Central memory CD8-positive, alpha-beta T cell (primary cell): ENCODE measurements at places on chromosomes 5 and 9.

DNA sequence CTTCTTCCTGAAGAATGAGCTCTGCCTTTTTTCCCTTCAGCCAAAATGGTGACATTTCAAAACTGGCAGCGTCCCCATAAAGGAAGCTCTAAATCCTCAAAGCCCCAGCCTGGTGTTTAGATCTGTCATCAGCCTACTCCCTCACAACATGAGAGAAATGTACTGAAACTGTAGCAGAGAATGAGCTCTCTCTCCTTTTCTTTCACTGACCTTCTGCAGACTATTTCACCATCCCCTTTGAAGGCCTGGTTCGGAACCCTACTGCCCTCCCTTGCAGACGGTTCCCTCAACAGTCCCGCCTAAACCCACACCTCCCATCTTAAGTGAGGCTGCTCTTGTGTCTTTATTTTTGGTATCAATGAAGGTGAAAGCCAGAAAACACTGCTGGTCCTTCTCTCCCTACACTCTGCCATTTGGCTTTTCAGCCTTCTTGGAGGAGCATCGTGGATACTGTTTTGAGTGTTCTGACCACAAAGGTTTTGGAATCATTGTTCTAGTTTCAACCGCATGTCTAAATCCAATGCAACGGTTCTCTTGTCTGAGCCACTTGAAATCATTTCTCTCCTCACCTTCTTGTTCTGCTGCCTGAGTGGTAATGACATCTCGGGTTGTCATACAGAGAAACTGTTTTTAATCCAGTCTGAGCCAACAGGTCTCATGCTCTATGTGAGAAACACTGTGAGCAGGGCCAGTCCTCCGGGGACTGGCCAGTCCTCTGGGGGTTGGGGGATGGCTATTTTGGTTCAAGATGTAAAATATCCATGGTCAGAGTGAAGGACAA lies 39.0 kb downstream of the ITK start:
- H3K4me3 ChIP-seq = peak overlapping the region; percentile 40
- peak overlapping the region; percentile 95 for H3K27ac ChIP-seq
- DNase-seq = no peak
- no peaks in the 10 kb centered on the region for H3K27me3 ChIP-seq
- peaks cover 81% of the 10 kb centered on the region for H3K36me3 ChIP-seq
- peaks cover 76% of the 10 kb centered on the region for H3K4me1 ChIP-seq

- H3K36me3 ChIP-seq = no peaks in the 10 kb centered on the region
- H3K27me3 ChIP-seq = peaks cover 10% of the 10 kb centered on the region
- no peaks in the 10 kb centered on the region for H3K4me1 ChIP-seq
- no peak for DNase-seq
- no peak overlapping the region for H3K4me3 ChIP-seq
Observed at GRCh38 chr9:116539549-116539948, 147.6 kb upstream of the TRIM32 start.

DNA sequence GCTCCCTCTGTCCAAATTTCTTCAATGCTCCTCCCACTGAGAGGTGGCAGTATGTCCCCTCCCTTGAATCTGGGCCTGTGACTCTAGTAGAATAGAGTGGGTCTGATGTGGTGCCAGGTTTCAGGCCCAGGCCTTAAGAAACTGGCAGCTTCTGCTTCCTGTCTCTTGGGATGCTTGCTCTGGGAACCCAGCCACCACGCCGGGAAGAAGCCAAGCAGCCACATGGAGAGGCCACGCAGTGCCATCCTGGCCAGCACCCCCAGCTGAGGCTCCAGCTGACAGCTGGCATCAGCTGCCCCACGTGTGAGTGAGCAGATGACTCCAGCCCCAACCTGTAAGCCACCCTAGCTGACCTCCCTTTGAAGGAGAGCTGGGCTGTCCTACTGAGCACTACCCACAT lies 7.3 kb upstream of the TSPAN17 start:
- H3K4me1 ChIP-seq = peaks cover 3% of the 10 kb centered on the region
- no peak overlapping the region for H3K27ac ChIP-seq
- H3K4me3 ChIP-seq = no peak overlapping the region
- peaks cover 4% of the 10 kb centered on the region for H3K36me3 ChIP-seq

DNA sequence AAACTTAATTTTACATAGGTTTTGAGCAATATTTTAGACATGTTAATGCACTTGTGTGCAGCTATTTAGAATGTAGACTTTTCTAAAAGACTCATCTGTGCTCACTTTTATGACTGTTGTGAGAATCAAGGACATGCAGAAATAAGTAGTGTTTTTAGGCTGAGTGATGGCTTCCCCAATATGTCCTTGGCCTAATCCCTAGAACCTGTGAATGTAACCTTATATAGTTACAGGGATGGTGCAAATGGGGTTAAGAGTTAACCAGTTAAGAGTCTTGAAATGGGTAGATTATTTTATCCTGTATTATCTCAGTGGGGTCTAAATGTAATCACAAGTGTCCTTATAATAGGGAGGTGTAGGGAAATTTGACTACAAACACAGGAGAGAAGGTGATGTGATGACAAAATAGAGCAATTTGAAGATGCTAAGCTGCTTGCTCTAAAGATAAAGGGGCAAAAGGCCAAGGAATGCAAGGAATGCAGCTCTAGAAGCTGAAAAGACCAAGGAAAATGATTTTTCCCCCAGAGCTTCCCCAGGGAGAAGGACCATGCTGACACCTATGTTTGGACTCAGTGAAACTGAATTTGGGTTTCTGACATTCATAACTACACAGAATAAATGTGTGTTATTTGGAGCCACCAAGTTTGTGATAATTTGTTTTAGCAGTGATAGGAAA lies 298.0 kb upstream of the PAPPA start:
- peaks cover 13% of the 10 kb centered on the region for H3K27me3 ChIP-seq
- no peak for DNase-seq
- no peaks in the 10 kb centered on the region for H3K36me3 ChIP-seq
- no peaks in the 10 kb centered on the region for H3K4me1 ChIP-seq
- H3K4me3 ChIP-seq = no peak overlapping the region

DNA sequence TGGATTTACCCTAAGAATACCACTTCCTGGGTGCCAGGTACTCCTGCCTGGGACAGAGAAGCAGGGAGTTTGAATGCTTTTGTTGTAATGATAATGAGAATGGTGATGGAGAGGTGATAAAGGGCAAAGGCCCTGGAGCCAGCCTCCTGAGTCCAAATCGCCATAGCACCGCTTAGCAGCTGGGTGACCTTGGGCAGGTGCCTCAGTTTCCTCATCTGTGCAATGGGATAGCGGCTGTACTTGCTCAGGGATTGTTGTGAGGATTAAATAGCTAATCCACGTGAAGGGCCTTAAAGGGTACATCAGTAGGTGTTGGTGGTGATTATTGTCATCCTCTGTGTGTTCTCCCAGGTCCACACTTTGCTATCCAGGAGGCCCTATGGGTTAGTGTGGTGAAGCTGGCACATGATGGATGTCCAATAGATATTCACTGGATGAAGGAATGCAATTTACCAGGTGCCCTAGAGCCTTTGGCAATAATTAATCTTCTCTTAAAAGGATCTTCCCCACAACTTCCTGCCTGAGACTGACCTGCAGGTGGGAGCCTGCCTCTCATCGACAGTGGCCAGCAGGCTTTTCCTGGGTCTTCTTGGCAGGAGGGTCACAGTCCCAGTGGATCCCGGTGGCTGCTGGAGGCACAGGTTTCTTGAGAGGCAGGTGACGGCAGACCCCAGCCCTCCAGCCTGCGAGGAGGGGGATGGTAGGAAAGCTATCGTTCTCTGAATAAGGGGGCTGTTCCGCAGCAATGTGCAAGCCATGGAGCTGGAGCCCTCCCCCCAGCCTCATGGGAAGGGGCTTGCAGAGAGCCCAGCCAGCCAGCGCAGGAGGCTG lies 160.2 kb downstream of the MACROH2A1 start:
- H3K27ac ChIP-seq = no peak overlapping the region
- DNase-seq = no peak
- H3K4me1 ChIP-seq = no peaks in the 10 kb centered on the region
